Renal pelvis (tissue), 12 donors: ENCODE measurements at places on chromosomes 13 and 19. TPM values are rescaled to one million over a fixed set of nuclear protein-coding genes. Genes with fewer than 3 reads are reported as not detected.

Gene NOVA2
- 5.3 TPM for polyA plus RNA-seq

Gene SWSAP1
- 3.8 TPM for polyA plus RNA-seq

Gene PTPRS
- polyA plus RNA-seq, result 88.6 TPM

Gene TMEM91
- polyA plus RNA-seq, result 25.3 TPM

Gene DIRAS1
- 3.7 TPM for polyA plus RNA-seq

Gene FFAR2
- polyA plus RNA-seq, result 0.19 TPM

Gene CALR3
- polyA plus RNA-seq, result not detected

GRCh38 chr19:18225702-18226468 lies at the start of gene PDE4C:
PDE4C (minus strand) TSS chr19:18226438; CDS start chr19:18226415, 23 bp downstream.
- no peak for DNase-seq

GRCh38 chr13:107650081-107650701 lies 565.1 kb downstream of the LIG4 start:
- peak; percentile 34 for DNase-seq

DNA sequence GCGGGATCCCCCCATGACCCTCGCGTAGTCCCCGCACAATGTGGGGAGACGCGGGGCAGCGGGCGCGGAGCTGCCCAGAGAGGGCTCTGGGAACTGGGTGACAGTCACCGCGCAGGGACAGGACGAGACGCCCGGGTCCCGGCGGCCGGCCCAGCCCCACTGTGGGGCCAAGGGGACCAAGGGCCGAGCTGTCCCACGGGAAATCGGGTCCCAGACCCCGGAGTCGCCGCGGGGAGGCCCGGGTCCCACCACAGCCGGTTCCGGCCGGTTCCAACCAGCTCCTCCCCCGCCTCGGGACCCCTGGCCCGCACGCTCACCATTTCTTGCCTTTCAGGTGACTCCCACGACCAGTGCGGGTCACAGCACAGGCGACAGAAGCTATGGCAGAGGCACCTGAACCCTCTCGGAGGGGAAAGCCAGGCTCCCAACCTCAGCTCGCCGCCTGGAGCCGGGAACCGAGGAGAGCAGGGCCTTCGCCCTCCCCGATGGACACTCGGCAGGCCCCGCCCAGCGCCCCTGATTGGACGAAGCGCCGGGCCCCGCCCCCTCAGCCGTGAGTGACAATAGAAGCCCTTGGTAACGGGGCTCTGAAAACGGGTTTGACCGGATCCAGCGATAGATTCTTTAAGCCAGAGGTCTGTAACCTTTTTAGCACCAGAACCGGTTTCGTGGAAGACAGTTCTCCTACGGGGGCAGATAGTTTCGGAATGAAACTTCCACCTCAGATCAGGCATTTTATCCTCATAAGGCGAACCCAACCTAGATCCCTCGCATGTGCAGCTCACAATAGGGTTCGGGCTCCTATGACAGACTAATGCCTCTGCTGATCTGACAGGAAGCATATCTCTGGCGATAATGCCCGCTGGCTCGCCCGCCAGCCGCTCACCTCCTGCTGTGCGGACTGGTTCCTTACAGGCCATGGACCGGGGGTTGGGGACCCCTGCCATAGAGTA lies at the start of gene ZNF433:
Gene ZNF433 (minus strand): TSS at position 460 of the 953 bp plus-strand sequence. CDS start 140 bp downstream, at position 320.
- DNase-seq, result peak; percentile 94

- no peak for DNase-seq
These were observed 71.4 kb upstream of the CLDN10 start for GRCh38 chr13:95480791-95481780.

- no peak for DNase-seq
These were observed 9.5 kb downstream of the RUBCNL start for GRCh38 chr13:46377554-46377953.

DNA sequence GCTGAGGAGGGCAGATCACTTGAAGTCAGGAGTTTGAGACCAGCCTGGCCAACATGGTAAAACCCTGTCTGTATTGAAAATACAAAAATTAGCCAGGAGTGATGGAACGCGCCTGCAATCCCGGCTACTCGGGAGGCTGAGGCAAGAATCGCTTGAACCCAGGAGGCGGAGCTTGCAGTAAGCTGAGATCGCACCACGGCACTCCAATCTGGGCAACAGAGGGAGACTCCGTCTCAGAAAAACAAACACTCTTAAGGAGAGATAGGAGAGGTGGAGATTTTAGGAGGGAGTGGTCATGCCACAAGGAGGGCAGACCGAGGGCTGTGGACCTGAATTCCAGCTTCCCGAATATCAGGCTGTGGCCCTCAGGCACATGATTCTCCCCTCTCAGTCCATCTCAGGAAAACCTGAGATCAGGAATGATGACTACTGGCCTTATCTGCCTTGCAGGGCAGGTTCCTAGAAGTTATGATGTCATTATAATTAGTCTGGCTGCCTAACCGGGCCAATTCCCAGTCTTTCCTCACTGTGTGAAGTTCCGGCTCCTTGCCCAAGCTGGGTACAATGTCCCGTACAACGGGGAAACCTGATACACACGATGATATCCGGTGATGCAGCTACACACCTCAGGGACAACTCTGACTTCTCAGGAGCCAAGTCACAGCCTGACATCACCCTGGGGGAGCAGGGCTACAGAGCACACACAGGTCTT lies 2.5 kb downstream of the SLC35E1 start:
- no peak for DNase-seq

DNA sequence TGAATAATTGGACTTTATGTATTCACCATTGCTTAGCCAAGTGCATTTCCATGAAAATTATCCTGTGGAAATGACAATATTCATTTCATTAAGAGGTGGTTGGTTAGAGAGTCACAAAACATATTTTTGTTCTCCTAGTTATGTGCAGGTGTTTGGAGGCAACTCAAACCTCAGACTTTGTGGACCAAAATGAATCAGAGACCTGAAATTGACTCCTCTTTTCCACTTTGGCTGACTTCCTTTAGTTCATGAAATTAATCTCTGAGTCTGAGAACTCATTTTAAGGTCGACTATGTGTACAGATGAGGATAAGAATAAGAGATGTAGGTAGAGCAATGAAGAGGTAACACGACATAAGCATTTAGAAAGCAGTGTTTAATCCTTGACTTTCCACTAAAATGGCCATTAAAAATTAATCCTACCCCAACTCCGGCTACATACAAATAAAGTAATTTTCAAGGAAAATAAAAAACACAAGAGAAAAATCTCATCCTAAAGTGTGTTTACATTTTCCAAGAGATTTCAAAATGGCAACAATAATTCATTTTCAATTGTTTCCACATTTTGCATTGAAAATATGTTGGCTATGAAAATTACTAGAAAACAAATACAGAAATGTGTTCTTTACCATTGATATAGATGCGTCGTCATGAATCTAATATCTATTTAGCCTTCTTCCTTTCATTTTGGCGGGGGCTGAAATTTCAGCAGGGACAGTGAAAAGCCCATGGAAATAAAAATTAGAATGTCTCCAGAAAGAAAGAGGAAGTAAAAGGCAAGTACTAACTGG lies 185.4 kb upstream of the CSNK1A1L start:
- DNase-seq, result no peak

- DNase-seq, result no peak
These were observed 140.1 kb downstream of the RGCC start for GRCh38 chr13:41597348-41598041.

GRCh38 chr13:26184791-26185250 lies 37.3 kb downstream of the RNF6 start:
- DNase-seq, result peak; percentile 61

- DNase-seq, result no peak
These were observed 4.7 kb downstream of the PRR36 start for GRCh38 chr19:7869453-7869909.

DNA sequence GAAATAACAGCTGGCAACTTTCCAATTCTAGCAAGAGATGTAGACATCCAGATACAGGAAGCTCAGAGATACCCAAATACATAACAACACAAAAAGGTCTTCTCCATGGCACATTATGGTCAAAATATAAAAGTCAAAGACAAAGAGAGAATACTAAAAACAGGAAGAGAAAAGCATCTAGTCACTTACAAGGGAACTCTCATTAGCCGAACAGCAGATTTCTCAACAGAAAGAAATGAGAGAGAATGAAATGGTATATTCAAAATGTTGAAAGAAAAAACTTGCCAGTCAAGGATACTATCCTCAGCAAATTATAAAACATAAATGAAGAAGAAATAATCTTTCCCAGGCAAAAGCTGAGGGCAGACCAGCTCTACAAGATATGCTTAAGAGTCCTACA lies 12.4 kb downstream of the ZNF780A start:
- no peak for DNase-seq

- DNase-seq, result no peak
These were observed 15.2 kb upstream of the STRN4 start for GRCh38 chr19:46761418-46761831.

- DNase-seq, result no peak
These were observed 223.2 kb upstream of the PCDH17 start for GRCh38 chr13:57408312-57408711.

DNA sequence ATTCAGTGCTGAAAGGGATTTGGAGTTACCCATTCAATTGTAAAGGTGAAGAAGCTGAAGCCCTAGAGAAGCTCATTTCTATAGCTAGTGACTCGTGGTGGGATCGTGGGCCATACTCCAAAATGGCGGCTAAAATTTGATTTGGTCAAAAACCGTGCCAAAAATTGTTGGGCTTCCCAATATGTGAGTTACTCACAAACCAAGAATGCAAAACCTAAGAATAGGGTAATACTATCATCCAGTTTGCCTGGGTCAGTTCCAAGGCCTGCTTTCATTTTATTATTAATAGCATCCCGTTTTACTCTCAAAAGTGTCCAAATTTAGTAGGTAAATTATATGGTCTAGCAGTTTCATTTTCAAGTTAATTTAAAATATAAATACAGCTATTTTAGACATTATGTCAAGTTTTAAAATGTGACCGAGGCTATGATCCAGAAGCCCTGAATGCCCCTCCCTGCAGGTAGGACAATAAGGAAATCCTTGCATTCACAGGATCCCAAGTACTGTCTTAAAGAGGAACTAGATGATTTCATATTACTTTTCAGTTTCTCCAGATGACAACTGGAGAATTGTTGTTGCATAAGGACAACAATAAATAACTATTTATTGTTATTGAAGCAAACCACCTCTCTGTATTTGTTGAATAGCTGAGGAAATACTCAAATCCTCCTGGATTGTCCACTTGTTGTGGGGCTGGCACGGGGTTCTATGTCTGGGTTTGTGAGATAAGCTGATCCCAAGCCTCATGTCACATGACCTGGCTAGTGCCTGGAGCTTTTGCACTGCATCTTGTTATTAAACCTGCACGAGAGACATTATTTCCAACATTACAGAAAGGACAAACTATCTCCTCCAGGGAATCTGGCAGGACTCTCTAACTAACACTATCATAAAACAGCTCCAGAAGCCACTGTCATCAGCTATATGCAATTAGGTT lies 11.6 kb upstream of the RAP2A start:
- DNase-seq, result no peak

DNA sequence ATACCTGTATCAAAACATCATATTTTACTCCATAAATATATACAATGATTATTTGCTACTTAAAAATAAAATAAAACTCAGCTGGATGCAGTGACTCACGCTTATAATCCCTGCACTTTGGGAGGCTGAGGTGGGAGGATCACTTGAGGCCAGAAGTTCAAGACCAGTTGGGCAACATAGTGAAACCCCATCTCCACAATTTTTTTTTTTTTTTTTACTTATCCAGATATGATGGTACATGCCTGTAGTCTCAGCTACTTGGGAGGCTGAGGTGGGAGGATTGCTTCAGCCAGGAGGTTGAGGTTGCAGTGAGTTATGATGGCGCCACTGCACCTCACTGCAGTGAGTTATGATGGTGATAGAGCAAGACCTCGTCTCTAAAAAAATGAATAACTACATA lies 22.4 kb downstream of the POU2F2 start:
- no peak for DNase-seq

GRCh38 chr19:30387311-30388115 lies 15.3 kb downstream of the ZNF536 start:
- DNase-seq, result no peak

DNA sequence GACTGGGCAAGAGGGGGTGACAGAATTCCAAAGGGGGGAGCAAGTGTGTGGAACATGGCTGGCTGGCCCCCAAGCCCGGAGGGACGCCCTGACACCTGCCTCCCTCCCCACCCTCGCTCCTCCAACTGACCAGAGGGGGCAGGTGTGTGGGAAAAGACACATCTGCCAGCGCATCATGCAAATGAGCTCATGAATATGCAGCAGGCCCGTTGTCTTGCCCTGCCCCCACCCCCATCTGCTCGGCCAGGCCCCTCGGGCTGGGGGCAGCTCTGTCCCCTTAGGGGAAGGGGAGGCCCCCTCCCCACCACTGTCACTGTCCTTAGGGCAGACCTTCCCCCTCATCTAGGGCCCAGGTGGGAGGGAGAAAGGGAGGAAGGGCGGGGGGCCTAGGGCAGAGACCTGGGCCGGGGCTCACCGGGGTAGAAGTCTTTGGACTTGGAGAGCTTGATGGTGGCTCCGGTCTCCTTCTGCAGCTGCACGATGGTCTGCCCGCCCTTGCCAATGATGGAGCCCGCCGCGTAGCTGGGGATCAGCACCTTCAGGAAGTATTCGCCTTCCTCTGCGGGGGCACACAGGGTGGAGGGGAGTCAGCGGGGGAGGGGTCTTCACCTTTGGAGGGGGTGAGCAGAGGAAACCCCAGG lies 12.9 kb downstream of the NOVA2 start:
- DNase-seq, result no peak

- no peak for DNase-seq
These were observed 34.3 kb upstream of the C1QTNF9 start for GRCh38 chr13:24275041-24275440.

DNA sequence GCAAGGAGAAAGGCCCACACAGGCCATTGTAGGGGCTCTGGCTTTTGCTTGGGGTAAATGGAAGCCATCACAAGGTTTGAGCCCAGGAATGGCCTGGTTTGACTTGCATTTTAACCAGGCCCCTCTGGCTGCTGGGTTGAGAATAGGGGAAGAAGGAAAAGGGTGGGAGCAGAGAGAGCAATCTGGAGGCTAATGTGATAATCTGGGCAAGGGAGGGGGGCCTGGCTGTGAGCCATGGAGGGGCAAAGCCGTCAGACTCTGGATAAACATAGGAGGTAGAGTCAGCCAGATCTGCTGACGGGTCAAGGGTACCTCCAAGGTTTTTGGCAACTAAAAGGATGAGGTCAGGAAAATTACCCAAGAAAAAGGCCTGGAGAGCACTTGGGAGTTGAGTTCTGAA lies 41.6 kb downstream of the RFX2 start:
- DNase-seq, result no peak

DNA sequence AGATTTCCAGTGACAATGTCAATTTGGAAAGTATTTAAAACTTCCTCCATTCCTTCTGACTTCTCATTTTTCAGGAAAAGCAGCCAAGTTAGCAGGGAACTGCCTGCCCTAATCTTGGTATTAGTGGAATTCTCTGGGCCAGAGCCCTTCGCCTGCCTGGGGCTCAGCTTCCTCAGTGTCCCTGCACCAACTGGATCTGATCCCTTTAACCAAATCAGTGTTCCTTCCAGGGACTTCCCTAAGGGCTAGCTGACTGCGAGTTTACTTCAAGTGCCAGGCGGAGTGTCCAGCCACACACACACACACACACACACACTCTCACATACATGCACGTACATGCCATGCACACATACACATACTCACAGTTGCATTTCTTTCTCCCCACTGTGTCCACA lies 20.0 kb downstream of the RAB20 start:
- DNase-seq, result no peak

- DNase-seq, result no peak
These were observed 175.2 kb upstream of the RNF113B start for GRCh38 chr13:98352226-98352625.

GRCh38 chr13:114080739-114081561 lies 51.5 kb downstream of the RASA3 start:
- no peak for DNase-seq
